ENCODE measurements at places on chromosomes 4 and X. TPM values are rescaled to one million over a fixed set of nuclear protein-coding genes. Genes with fewer than 3 reads are reported as not detected.

SRPK3 gene
- total RNA-seq: not detected

GRIPAP1 gene
- 29.4 TPM for total RNA-seq

ATP1B4 gene
- not detected for total RNA-seq

GPR143 gene
- not detected for total RNA-seq

DAPP1 gene
- 6.3 TPM for total RNA-seq

ACE2 gene
- total RNA-seq: 0.62 TPM

IL3RA gene
- 6.5 TPM for total RNA-seq

- no peak for ATAC-seq
Observed at GRCh38 chr4:47391256-47391655, 72.2 kb downstream of the COMMD8 start.

GRCh38 chr4:55530691-55531090, 16.0 kb downstream of the CLOCK start:
- ATAC-seq: no peak

DNA sequence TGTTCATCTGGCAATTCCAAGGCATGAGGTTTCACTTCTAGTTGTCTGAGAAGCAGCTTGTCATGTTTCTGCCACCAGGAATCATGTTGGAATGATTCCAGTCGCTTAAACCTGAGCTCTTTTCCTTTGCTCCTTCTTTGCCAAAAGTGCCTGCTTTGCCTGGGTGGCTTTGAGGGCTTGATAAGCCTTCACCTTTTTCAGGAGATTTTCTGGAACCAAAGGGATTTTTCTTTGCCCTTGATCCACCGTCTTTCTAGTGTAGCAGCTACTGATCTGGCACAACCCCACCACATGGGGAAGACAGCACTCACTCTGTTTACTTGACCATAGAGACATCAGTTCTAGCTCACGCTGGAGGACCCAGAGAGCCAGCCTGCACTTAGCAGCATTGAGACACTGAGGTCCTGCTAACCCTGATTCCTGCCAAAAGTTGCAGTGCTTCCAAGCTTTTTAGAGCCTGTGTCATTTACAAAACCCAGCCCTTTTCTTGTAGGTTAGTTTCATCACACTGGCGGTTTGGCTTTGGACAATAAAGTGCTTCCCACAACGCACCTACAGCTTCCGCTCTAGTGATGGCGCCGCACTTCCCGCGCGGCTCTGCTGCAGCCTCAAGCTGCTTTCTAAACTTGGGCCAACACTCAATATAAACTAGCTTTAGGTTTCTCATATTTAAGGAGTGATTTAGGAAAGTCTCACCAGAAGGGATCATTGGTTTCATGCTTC, 7.3 kb upstream of the CCNI start:
- ATAC-seq: no peak

DNA sequence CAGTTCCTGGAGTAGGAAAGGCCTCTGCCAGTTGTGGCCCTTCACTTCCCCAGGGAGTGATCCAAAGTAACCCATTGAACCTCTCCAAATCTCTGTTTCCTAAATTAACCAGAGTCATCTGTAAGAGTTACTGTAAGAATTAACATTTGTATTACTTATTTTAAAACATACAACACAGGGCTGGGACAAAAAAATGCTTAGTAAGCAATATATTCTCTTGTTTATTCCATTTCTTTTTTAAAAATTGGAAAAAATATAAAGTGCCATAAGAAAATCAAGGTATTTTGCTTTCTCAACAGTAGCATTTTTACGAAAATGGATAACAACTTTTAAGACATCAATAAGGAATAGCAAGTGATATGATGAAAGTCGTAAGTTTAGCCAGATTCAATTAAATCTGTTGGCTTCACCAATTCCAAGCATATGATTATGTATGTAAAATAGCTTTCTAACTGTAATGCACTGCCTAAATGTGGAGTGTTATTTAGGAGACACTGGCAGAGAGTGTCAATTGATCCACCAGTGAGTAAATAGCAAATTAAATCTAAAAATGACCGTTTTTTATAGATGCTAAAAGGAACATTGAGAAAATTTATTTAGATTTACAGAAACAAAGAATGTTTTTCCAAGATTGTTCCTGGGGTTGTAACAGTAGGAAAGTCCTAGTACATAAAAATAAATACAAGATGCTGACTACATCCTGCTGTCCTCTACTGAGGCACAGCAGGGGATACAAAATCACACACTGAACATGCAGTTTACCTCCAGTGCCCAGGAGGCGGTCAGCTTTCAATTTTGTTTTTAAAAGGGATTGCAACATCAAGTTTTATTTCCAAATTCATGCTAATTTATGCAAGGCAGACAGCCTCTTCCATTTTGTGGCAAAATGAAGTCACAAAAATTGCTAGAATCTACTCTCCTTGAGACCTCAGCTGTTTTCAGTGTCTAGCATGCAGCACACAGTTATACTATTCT, 53.7 kb downstream of the GPM6A start:
- ATAC-seq: no peak

DNA sequence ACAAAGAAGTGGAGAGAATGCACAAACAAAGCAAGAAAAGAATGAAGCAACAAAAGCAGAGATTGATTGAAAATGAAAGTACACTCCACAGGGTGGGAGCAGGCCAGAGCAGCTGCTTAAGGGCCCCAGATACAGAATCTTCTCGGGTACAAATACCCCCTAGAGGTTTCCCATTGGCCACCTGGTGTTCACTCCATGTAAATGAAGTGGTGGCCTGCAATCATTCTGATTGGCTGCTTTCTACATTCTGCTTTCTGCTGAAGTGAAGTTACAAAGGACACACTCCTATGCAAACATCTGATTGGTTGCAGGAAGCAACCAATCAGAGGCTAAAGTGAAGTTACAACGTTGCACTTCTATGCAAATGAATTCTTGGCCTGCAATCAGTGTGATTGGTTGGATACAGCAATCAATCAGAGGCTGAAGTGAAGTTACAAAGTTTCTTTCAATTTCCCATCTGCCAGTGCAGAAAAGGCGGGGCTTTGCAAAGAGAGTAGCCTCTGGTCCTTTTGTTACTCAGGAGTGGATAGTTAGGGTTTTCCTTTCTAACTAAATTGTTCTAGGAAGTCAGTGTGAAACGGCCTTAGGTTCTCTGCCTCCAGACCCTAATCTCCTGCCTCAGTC, 19.0 kb upstream of the GPC4 start:
- no peak for ATAC-seq

GRCh38 chr4:112898357-112899141, 150.9 kb upstream of the ANK2 start:
- no peak for ATAC-seq

DNA sequence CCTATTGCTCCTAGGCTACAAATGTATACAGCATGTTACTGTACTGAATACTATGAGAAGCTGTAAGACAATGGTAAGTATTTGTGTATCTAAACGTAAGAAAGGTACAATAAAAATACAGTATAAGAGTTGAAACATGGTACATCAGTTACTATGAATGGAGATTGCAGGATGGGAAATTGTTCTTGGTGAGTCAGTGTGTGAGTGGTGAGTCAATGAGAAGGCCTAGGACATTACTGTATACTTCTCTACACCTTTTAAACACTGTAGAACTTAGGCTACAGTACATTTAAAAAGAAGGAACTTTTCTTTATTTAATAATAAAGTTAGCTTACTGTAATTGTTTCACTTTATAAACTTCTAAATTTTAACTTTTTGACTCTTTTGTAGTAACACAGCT, 2603.2 kb downstream of the PCDH7 start:
- ATAC-seq: no peak

DNA sequence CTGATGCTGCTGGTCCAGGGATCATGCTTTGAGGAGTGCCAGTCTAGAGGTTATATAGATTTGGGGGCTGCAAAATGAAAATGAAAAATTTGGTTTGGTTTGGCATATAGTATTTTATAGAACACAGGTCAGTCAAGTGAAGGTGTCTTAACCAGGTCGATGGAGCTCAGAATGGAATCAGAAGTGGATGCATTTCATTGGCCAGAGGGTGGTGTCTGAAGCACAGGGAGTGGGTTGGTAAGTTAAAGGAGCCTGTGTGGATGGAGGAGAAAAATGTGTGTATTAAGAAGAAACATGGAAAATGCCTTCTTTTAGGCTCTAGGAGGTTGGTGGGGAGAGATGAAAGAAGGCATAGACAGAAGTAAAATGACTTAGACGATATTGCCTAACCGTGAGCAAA, 8.6 kb downstream of the GALNT7 start:
- ATAC-seq: no peak

- ATAC-seq: no peak
Observed at GRCh38 chrX:138939038-138939437, 227.5 kb upstream of the FGF13 start.

DNA sequence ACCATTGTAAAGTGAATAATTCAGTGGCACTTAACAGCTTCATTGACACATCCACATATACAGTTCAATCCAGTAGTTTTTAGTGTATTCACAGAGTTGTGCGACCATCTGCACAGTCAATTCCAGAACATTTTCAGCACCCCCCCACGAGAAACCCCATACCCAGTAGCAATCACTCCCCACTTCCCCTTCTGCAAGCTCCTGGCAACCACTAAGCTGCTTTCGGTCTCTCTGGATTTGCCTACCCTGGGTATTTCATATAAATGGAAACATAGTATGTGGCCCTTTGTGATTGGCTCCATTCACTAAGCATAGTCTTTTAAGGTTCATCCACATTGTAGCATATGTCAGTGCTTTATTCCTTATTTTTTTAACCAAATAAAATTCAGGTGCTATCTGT, 10.0 kb downstream of the MSL3 start:
- no peak for ATAC-seq

- ATAC-seq: no peak
Observed at GRCh38 chrX:134908356-134908755, 82.4 kb upstream of the SMIM10 start.

- no peak for ATAC-seq
Observed at GRCh38 chr4:149980121-149980682, 98.0 kb upstream of the DCLK2 start.

DNA sequence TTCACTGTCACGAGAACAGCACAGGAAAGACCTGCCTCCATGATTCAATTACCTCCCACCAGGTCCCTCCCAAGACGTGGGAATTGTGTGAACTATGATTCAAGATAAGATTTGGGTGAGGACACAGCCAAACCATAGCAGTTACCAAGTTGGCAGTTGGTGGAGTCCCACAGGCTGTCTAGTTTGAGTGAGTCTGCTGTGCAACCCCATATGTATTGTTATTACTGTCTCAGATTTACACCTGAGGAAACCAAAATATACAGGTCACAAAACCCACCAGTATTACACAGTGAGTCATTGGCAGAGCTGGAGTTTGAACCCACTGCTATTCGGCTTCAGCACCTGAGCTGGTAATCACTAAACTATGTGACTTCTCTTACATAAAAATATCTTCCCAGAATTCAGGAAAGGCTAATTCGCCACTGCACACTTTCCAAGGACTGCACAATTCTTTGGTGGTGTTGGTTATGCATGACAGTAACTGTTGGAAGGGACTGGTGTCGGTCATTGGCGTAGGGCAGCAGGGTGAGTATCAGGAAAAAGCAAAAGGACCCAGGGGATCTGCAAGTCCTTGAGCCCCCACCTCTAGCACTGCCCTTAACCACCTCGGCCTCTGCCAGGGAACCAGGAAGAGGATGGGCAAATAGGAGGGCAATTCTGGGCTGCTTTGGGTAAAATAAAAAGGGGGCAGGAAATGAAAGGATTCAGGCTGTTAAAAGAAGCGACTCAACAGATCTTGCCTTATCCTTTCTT, 110.1 kb downstream of the USP46 start:
- ATAC-seq: no peak

DNA sequence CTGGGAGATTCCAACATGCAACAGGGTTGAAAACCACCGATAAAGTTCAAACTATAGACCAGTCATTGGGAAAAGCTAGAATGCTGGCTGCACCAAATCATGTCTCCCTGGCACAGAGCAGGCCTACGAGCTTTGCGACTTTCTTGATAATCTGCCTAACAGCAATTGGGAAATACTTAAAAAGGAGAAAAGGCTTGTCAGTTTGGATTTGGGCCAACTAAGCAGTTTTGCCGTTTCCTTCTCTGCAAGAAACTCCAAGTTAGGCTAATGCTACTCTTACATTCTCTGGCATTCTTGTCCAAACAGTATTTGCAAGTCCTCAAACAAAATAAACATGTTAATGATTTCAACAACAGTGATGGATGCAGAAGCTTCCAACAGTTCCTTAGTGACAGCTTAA, 87.9 kb downstream of the PDK3 start:
- ATAC-seq: no peak

DNA sequence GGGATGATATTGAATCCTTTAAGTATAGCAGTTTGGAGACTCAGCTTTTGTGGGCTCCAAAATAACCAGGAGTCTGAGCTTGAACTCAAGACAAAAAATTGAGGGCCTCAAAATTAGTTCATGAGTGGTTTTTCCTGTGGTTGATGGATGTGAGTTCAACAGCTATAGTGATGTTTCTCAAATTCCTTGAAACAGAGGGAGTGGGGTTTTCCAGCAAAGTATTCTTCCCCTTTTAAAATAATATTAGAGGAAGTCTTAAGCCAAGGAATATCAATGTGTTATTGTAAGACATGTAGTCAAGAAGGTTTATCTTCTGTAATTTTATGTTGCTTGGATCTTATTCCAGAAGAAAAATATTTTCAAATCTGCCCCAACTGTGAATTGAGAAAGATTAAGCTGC, 10.6 kb downstream of the OTC start:
- no peak for ATAC-seq

- no peak for ATAC-seq
Observed at GRCh38 chrX:132025041-132025440, 1.9 kb downstream of the STK26 start.

All from gastroesophageal sphincter (tissue), 4 donors.